Stimulated activated CD4-positive, alpha-beta T cell treated with anti-CD3 and anti-CD28 coated beads, Interleukin-2, amount 100 ng/mL, for 48 hours (primary cell): ENCODE measurements at places on chromosomes 1 and 21.

DNA sequence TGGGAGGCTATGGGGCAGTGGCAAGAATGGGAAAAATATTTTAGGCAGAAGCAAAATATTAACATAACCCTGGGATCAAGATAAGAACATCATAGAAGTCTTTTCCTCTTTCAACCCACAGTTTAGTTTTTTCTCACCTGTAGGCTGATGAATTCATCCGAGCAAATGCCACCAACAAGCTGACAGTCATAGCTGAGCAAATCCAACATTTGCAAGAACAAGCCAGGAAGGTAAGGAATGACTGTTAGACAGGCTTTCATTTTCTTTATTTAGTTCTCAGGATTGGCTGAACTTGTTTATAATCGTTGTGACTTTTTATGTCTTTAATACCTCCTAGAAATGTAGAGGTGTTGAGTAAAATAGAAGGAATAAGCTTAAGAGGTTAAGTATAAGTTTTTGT, 6.4 kb downstream of the C1orf50 start:
- no peak for DNase-seq

DNA sequence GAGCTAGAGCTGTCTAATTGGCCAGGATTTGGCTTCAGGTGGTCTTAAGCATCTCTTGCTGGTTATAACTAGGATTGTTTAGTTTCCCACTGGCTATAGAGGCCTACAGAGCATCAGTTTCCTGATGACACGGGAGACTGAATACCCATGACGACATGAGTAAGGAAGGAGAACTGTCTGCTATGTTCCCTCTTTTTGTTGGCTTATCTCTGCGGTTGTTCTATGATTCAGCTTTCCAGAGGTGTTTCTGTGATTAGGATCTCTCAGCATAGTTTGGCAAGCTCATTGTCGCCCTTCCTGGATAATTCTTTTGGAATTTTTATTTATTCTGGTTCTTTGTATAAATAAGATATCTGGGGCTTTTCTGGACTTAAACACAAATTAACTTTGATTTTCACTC, 163.4 kb downstream of the OLFM3 start:
- DNase-seq, result no peak

- DNase-seq, result no peak
These were observed 287.9 kb upstream of the FMN2 start for GRCh38 chr1:239803781-239804180.

DNA sequence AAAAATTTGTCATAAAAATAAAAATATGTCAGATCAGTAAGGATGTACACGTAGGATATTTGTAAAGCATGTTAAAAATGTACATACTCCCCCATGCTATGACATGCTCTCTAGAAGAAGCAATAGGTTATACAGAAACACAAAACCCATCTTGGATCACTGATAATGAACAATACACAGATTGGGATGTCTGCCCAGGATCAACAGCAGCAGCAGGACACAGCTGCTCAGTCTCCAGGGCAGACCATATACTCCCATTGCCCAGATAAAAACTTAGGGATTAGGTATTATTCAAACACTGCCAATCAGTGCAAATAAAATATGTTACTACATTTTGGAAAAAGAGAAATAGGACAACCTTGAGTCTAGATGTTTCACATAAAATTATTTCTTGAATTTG, 39.0 kb downstream of the DAB1 start:
- DNase-seq, result no peak

- DNase-seq, result no peak
These were observed 13.2 kb upstream of the MAP1LC3C start for GRCh38 chr1:242011894-242012660.

DNA sequence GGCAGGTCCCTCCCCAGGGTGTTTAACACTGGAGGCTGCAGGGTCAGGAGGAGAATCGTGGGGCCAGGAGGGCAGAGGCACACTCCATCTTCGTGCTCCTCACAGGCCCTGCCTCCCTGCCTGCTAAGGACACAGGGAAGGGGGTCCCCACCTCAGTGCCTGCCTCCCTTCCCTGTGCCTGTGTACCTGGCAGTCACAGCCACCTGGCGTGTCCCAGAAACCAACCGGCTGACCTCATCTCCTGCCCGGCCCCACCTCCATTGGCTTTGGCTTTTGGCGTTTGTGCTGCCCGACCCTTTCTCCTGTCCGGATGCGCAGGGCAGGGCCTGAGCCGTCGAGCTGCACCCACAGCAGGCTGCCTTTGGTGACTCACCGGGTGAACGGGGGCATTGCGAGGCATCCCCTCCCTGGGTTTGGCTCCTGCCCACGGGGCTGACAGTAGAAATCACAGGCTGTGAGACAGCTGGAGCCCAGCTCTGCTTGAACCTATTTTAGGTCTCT, 623 bp upstream of the BGLAP start:
- no peak for DNase-seq

DNA sequence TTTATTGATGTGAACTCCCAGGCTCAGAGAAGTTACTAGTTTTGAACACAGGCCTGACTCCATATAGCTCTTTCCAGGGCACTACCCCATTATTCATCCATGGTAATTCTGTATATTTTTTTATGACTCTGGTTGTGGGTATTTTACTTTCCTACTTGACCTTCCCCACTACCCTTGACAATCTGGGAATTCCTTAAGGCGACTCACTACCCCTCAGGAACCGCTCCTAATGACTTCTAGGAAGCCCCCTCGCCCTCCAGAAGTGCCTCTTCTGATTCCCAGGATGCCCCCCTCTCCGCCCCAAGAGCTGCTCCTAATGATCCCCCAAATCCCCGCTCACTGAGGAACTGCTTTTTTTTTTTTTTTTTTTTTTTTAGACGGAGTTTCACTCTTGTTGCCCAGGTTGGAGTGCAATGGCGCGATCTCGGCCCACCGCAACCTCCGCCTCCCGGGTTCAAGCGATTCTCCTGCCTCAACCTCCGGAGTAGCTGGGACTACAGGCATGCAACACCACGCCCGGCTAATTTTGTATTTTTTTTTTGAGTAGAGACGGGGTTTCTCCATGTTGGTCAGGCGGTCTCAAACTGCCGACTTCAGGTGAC, 972 bp upstream of the KDM4A start:
- DNase-seq, result no peak

- DNase-seq, result no peak
These were observed 55.0 kb upstream of the ZNF326 start for GRCh38 chr1:89939693-89940438.

- DNase-seq, result no peak
These were observed 24.1 kb downstream of the ACTA1 start for GRCh38 chr1:229409616-229410369.

GRCh38 chr1:54547601-54548388, at the start of gene ACOT11:
TSS of gene ACOT11 (plus strand) at chr1:54548228. CDS start at chr1:54548310, 82 bp downstream.
- no peak for DNase-seq

GRCh38 chr1:99808391-99809115, 41.6 kb upstream of the AGL start:
- DNase-seq, result peak; percentile 20

DNA sequence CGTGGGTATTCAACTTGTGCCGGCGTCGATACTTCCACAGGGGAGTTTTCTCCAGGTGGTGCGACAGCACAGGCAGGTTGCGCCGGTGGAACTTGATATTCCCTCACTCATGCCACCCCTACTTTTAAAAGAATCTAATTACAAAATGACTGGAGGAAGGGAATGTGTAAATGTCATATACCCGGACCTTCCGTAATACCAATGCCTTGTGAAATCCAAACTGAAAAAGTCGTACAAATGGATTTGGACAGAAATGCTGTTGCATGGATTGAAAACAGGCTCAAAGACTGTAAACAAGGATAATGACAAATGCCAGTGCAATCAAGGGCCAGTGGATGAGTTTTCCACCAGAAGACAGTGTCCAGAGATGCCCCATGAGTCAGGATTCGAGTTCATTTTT, 235.3 kb upstream of the USP25 start:
- DNase-seq, result no peak

DNA sequence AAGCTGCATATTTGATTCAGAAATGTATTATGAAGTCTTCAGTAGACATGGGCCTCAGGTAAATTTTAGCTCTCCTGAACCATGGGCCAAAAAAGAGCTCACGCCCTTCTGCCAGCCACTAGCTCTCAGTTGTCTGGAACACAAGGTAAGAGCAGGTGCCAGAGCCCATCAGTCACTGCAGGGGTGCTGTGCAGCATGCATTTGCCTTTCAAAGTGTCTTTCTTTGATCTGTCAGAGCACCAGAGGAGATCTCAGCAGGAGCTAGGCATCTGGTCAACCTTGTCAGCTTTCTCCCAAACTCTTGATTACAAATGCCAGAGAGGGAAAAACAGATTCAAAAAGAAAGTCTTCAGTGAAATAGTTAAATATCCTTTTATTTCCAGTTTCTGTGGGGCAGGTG, 332.3 kb downstream of the COL11A1 start:
- no peak for DNase-seq

DNA sequence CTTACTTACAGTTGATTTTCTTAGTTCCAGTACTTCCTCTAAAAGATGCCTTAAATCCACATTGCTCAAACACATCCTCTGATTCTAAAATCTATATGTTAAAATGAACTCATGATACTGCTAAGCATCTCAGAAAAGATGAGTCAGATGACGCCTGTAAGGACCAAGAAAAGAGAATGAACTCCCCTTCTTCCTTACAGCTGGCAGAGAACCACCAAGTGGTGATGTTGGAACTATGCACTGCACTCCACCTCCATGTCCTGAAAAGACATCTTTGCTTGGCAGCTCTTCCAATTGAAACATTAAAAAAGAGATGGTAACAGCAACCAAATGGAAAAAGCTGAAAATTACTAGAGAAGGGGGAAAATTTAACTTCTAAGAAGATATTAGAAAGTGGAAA, 648.8 kb downstream of the PTPRC start:
- no peak for DNase-seq
